ENCODE measurements at places on chromosomes 13 and 19.

DNA sequence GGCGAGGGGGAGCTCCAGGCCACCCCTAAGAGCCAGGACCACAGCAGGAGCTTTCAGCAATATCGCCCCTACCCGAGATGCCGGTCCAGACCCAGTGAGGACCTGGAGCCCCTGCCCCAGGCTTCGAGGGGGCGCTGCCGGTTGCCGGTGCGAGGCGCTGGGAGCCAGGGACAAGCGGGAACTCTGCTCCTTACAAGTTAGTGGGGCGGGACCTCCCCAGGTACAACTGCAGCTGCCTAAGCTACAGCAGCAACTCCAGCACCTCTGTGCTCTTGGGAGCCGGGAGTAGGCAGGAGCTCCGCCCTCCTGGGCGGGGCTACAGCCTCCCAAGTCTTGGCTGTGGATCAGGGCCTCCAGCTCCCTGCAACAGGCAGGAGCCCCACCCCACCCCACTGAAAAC is 15.2 kb upstream of the TSC22D1 start:
- no peak for DNase-seq

DNA sequence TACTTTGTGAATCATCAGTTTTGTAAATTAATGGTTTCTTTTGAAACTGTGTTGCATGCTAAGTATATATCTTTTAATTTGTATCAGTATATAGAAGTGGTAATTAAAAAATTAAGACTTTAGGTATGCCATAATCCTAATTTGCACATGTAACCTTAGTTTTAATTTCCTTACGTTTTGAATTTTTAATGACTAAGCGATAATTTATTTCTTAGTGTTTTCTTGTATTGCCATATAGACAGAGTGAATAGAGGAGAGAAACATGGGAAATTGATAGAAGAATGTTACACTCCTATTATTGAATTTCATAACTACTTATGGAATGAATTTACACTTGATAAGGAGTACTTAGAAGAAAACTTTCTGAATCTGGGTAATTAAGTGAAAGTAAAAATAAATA is 29.5 kb downstream of the LPAR6 start:
- no peak for DNase-seq

- no peak for DNase-seq
Measured at GRCh38 chr13:41058295-41059070, 2.8 kb upstream of the WBP4 start.

GRCh38 chr19:32896516-32897214 is 27.1 kb upstream of the SLC7A9 start:
- no peak for DNase-seq

DNA sequence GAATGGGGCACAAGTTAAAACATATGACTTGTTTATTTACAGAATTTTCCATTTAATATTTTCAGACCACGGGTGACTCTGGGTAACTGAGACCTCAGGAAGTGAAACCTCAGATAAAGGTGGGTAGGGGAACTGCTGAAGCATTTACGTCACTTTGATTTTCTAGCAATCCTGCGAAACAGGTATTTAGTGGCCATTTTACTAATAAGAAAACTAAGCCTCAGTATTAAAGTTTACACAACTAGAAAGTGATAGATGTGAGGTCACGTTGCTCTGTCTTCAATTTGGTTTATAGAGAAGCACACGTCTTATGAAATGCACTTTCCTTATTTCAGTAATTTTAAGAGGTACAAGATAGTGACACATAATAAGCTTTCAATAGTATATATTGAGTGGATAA is 402.8 kb downstream of the FGF9 start:
- no peak for DNase-seq

- DNase-seq, result no peak
Measured at GRCh38 chr19:2376784-2377519, 16.9 kb downstream of the TMPRSS9 start.

DNA sequence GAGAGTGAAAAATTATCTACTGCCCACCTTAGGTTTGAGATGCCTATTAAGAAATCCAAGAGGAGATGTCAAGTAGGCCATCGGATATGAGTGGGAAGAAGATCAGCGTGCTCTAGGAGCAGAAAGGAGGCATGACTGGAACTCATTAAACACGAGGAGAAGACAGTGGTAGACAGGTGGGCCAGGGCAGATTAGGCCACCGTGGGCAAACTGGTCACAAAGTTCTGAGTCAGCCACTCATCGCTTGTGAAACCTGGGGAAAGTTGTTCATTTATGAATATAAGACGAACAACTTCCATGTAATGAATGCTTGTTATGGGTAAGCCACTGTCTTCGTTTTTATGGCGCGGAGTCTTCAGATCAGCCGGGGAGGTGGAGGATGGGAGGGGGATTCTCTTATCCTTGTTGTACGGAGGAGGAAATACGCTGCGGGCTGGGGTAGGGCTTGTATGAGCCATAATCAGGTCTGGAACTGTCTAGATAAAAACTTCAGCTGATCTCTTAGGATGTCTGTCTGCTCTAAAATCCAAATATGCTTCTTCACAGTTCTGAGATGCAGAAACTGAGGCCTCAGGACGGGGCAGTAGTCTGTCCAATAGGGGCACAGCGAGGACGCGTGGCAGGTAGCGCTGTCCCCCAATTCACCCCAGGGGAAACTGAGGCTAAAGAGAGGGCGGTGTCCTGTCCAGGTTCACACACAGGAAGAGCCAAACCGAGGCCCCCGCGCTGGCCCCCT is 1.1 kb upstream of the ZNF444 start:
- peak; percentile 41 for DNase-seq
